ENCODE measurements at places on chromosomes 7 and 10. TPM values are rescaled to one million over a fixed set of nuclear protein-coding genes. Genes with fewer than 3 reads are reported as not detected.
A peak's percentile ranks its signal among the peaks of the same experiment; 100 is the strongest.

Gene ATOH7
- not detected for total RNA-seq

Gene WDR86
- 139 TPM for total RNA-seq

Gene SFTPA1
- total RNA-seq = not detected

GRCh38 chr7:51140199-51141164 lies 176.1 kb downstream of the COBL start:
- DNase-seq = no peak

DNA sequence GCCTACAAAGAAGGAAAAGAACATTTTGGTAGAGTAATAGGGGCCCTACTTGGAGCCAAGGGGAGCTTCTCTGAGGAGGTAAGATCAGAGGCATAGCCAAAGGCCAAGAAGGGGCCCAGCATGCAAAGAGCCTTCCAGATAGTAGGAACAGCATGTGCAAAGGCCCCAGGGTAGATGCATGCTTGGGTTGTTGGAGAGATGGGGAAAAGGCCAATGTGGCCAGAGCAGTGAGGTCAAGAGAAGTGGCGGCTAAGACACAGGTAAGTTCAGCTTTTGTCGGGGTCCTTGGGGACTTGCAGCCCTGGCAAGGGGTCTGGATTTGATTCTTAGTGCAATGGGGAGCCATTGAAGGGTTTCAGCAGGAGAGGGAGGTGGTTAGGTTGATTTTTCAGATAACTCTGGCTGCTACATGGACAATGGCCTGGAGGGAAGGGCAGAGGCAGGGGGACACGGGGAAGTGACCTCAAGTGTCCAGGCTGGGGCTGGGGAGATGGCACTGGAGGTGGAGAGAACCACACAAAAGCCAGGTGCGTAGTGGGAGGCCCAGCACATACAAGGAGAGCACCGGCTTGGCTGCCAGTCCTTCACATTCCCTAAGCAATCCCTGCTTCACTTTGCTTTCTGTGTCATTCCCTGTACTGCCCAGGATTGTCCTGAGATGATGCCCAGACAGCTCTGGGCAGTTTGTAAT lies 16.5 kb downstream of the GRID1 start:
- DNase-seq = no peak

- no peak for DNase-seq
Measured at GRCh38 chr10:75187961-75188426, 22.6 kb upstream of the VDAC2 start.

GRCh38 chr7:140512317-140513000 lies 33.2 kb upstream of the MKRN1 start:
- DNase-seq = no peak

DNA sequence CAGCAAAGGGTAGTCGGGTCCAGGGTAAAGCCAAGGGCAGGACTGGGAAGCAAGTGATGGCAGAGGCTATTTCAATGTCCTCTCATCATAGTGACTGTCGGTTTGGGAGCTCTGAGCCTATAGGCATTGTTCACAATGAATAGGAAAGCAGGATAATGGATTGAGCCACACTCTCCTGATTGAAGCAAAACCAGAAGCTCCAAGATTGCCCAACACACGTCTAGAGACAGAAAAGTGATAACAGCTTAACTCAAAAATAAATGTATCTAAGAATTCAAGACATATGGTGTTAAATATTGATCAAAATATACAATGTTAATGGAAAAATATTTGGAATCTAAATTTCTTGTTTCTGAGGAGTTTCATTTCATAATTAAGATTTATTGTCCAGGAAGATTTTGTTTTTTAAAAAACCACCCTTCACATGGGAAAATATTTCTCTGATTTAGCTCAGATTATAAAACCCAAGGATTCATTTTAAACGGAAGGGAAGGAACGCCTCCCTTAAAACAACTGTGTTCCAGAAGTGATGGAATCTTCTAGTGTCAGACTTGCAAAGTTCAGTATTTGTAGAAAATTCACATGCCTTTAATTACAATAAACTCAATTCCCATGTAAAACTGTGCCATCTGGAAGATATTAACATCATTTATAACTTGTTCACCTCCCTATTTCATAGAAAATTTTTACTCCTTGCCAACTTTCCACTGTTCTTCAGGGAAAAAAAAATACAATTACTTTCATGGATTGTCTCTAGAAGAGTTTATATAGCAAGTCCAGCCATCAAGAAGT lies 54.5 kb downstream of the NRP1 start:
- no peak for DNase-seq

- no peak for DNase-seq
Measured at GRCh38 chr7:150753826-150754603, 16.8 kb downstream of the GIMAP5 start.

DNA sequence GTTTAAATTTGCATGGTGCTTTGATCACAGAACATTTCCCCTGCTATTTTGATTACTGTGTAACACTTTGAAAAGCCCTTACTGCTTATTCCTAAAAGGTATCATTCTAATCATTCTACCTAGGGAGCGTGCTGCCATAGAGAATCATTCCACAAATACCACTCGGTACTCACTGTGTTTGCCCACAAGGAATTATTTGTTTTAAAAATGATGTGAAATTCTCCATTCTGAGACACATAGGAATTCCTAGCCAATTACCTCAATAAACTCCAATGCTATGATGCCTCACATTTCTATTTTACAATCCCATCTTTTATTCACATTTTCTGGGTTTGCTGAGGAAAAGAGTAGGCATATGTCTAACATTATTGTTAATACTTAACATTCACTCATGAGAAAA lies 16.2 kb upstream of the TES start:
- DNase-seq = no peak

DNA sequence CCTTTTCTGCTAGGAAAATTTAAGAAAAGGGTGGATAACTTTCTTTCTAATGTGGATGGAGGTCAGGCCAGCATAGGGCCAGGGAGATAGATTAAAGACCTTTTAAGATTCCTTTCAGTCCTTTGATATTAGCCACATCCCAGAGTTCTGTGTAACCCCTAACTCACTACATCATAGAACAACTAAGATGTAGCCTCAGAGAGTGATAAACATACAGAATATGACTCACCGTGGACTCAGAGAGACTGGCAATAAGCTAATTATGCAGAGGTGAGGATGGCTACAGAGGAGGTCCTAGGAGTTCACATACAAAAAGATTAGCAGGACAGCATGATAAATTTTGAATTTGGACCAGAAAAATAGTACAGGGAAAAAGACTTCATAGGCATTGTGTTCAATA lies 141.0 kb downstream of the AOAH start:
- peak; percentile 27 for DNase-seq

DNA sequence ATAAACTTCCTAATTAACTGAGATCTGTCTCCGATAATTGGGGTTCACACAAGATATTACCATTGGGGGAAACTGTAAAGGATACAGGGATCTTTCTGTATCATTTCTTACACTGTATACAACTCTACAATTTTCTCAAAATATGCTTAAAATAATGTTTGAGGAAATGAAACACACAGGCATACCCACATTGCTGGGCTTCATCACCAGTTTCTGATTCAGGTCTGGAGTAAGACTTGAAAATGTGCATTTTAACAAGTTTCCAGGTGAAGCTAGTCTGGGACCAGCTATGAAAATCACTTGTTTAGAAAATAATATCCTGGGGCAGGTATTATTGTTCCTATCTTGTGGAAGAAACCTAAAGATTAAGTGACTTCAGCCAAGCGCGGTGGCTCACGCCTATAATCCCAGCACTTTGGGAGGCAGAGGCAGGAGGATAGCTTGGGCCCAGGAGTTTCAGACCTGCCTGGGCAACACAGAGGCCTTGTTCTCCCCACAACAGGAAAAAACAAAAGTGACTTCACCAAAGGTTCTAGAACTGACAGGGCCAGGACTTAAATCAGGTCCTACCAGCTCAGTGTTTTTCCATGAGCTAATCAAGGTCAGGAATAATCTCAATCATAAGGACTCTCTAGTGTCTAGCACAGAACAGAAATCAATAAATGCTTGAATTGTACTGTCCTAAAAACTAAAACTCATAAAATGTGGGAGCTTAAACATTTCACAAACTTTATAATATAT lies 12.6 kb downstream of the TOMM7 start:
- DNase-seq = no peak

DNA sequence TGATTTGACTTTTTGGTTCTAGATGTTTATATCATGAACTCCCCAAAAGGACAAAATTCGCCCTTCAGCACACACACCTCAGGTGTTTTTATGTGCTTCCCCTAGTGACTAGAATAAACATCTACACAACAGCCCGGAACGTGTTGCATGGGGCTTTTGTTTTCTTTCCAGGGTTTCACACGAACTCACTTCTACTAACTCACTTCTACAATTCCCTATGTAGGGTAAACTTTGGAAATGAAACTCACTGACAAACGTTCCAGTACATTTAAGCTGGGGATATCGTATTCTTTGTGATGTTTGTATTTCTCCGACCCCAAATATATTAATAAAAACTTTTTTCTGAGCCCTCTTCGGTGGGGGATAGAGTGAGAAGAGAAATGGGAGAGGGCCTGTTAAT lies 1.4 kb downstream of the TRA2A start:
- no peak for DNase-seq

GRCh38 chr7:15684111-15684800 lies 2.2 kb downstream of the MEOX2 start:
- DNase-seq = no peak

DNA sequence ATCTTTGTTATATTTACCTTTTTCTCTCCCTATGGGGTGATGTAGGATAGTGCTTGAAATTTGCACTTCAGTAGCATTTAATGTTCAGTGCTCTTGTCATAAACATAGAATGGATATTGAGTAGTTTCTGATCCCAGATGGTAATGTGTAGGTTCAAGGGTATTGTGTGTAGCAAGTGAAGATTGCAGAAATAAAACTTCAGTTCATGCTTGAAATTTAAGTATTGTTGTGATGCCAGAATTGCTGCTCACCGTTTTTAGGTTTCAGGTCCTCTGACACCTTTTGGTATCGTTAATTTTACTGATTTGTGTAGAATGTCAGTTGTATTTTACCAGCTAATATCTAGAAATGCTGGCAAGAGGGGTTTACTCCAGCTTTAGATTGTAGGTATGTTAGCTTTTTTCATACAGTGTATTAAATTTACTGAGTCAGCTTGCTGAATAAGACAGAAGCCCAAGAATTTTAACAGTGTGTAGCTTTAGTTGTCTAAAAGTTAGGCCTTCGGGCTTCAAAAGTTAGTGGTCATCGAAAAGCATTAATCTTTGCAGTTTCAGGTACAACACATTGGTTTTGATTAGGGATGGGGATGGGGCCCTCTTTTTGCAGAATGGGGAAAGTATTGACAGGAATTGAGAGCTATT lies 1.9 kb downstream of the PTEN start:
- no peak for DNase-seq

GRCh38 chr10:79401015-79401921 lies 44.2 kb downstream of the ZCCHC24 start:
- DNase-seq = peak; percentile 66

- peak; percentile 83 for DNase-seq
Measured at GRCh38 chr10:14468023-14468441, 137.3 kb upstream of the FRMD4A start.

DNA sequence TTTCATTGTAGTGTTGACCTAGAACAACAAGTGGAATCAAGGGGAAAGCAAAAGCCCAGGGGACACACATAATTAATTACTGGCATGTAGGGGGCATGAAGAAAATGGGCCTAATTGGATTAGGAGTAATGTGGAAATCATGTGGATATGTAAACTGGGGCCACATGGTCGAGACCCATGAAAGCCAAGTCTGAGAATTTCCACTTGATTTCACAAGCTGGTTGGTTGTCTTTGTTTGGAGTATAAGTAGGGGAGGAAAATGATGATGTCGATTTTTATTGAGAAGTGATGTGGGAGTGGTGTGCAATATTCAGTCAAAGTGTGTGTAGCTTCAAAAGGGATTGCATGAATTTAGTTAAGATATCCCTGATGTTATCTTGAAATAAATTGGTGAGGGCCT lies 131.8 kb downstream of the LRRC4 start:
- no peak for DNase-seq

GRCh38 chr7:148371280-148371937 lies 219.2 kb upstream of the C7orf33 start:
- no peak for DNase-seq

GRCh38 chr10:132403511-132404168 lies 6.6 kb downstream of the PWWP2B start:
- no peak for DNase-seq
